ENCODE measurements at places on chromosomes 12 and 14. TPM values are rescaled to one million over a fixed set of nuclear protein-coding genes. Genes with fewer than 3 reads are reported as not detected.

The A2ML1 gene
- not detected for total RNA-seq

The SLC2A3 gene
- 25.6 TPM for total RNA-seq

The TMPRSS12 gene
- not detected for total RNA-seq

The PRKAG1 gene
- total RNA-seq: 68.0 TPM

The DNAH10 gene
- under 0.01 TPM for total RNA-seq

Measured in LHCN-M2 (cell line).